Suprapubic skin (tissue), 4 donors: ENCODE measurements at places on chromosomes 1 and 21. TPM values are rescaled to one million over a fixed set of nuclear protein-coding genes. Genes with fewer than 3 reads are reported as not detected.

DNA sequence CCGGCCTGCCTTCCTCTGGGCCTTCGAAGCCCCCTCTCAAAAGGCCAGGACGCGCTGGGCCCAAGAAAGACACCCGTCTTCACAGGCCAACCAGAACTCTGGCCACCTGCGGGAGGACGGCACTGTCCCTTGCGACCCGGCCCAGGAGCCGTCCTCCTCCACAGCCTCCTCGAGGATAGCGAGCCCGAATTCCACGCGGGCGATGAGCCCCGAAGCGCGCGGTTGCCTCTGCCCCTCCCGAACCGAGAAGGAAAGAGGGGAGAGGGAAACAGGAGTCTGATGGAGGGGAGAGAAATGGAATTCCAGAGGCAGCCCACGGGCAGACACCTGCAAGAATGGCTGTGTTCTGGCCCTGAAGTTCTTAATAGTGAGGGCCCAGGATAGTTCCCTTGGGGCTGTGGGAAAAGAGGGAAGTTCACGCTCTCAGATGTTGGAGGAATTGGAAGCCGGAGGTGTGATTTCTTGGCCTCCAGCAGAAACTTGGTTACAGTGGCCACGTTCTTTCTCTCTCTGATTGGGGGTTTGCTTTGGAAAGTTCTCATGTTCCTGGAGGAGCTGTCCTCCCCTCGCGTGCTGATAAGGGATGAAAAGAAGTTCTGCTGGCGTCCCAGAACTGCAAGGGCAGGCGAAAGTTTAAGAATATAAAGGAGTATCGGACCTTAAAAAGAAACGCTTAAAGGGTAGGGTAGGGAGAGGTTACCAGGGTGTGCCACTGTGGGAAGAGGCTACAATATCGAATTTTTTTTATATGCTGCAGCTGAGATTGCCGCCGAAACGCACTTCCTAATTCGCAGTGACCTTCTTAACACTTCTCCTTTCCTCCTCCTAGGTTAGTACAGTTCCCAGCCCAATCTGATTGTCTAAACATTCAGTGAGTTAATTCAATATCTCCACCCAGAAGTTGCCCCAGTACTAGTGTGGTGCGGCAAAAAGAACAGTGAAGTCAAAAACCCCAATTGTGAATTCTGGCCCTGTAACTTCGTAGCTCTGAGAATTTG is 5.8 kb upstream of the SLC44A5 start:
- DNase-seq, result no peak

DNA sequence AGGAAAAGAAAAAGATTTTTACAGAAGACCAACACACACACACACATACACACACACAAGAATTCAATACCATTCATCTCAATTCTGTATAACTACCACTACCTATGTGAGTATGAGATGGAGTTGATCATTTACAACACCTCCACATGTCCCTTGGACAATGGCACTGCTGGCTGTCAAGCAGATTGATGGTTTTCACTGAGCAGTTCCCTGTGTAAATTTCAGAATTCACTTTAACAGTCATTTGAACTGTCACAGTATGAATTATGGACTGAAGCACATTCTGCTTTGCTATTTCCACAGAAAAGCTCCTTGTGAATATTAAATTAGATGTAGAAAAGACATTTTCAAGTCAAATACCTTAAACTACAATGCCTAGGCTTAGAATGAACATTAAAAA is 14.3 kb downstream of the KCNT2 start:
- no peak for DNase-seq

DNA sequence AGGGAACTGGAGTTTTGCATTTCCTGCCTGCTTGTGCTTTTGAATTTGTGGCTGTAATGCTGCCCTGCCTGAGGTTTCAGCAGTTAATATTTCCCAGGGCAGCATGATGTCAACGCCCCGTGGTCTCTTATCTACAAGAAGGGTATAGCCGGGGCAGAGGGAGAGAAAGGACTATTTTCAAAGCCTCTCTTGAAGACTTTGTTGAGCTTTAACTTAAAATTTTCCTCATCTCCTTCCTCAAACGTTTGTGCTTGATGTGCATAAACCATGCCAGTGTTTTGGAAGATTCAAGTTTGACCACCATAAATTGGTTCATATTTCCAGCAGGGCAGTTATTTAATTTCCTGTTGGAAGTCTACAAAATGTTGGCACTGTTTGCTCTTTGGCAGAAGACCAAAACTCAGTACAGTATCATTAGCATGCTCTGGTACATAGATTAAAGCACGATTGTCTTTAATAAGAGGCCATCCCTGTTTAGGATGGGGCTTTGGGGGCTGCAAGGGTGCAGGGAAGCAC is 43.4 kb downstream of the ROR1 start:
- DNase-seq, result no peak

DNA sequence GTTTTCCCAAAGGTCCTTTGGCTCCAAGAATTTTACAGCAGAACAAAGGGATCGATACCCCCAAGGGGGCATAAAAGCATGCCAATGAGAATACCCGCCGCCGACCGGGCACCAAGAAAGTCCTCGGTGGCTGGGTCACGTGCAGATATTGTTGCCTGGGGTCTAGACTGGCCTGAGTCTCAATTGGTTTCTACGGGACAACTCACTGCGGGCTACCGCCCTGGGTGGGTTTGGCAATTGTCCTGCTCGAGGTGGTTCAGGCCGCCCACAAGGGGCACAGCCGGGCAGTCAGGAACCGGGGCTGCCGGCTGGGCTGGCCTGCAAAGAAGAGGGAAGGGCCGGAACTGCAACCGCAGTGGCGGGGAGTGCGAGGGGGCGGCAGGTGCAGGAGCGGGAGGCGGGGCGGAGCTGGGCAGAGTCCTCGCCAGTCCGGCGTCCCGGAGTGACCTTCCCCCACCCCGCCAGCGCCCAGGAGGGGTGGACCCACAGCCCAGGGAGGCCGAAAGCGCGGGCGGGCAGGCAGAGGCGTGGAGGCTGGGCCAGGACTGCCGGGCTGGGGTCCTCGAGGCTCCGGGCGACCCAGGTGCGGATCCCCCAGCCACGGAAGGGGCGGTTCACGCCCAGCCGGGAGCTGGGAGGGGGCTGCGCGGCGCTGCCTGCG is 926 bp upstream of the ATP1B1 start:
- DNase-seq, result peak; percentile 80

DNA sequence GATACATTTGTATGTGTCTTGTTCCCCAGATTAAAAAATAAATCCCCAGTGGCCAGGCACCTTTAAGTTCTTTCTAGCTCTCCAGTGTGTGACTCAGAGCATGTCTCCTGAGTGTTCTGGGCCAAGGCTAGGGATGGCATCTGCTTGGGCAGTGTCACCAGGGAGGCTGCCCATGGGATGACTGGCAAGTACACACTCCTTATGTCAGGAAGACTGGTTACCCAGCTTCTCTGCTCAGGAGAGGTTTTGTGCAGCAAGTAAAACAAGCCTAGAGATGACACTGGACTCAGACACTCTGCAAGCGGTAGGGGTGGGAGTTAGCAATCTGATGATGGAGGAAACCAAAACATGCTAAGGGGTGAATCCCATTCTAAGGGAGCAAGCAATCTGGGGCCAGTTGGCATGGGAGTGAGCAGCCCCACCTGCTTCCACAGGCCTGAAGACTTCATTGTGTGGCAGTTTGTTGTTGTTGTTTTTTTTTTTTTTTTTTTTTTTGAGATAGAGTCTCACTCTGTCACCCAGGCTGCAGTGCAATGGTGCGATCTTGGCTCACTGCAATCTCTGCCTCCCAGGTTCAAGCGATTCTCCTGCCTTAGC is 137.1 kb downstream of the EDEM3 start:
- DNase-seq, result no peak

DNA sequence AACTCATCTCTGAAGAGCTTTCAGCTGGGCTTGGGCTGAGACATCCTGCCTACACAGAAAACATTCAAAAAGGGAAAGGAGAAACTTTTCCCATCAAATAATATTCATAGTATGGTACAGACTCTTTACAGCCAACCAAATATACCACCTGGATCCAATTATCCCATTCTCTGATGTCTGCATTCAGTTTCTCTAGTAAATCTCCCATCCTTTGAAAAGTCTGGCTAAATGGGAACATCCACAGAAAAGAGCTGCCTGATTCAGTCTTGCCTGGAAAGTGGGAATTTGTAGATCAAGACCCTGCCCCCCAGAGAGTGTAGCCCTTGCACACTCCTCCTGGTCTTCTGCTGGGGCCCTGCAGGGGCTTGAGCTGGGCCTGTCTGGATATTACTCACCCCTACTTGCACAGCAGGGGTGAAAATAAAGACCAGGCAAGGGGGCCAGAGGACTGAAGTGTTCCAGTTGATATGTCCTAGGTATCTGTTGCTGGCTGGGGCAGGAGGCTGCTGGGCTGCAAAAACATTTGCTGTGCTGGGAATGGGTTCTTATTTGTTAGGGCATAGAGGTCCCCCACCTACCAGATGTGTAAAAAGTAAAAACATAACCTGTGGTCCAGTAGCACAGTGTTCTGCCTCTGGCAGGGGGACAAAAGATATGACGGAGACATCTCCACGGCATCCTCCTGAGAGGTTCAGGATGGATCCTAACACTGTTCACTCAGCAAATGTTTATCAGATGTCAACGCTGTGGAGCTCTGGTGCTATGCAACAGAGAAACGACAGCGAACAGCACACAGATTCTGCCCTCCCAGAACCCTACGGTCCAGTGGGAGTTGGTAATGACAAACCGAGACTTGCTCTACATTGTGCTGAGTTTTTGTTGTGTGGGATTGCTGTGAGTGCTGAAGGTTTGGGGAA is 140.3 kb downstream of the PLXNA2 start:
- DNase-seq, result no peak

GRCh38 chr1:48017716-48018115 is 20.5 kb upstream of the TRABD2B start:
- no peak for DNase-seq

GRCh38 chr1:13760340-13760739 is 60.4 kb downstream of the PRDM2 start:
- DNase-seq, result no peak

DNA sequence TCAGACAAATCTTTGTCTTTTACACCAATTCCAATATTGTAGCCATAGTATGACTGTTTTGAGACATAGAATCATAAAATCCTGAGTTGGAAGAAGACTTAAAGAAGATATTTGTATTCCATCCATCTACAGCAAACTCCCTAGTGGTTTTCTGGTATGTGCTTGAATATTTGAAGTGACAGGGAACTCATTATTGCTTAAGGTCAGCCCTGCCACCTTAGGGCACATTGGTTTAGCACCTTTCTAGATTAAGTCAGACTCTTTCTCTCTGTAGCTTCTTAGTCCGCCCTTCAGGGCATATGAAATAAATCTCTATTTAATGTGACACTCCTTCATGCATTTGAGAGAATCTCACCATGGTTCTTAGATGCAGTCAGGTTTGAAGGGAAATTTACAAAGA is 49.8 kb downstream of the PTGER3 start:
- no peak for DNase-seq

The RXFP4 gene
- not detected for total RNA-seq

The TMPRSS3 gene
- total RNA-seq, result not detected

The ANGPTL1 gene
- total RNA-seq, result 11.2 TPM

The NOS1AP gene
- 3.6 TPM for total RNA-seq

The SLC22A15 gene
- 7.2 TPM for total RNA-seq

The PLCH2 gene
- total RNA-seq, result 324 TPM

The OR10Z1 gene
- total RNA-seq, result not detected

The DIRAS3 gene
- total RNA-seq, result 2.3 TPM

The LIN28A gene
- total RNA-seq, result not detected

The RAVER2 gene
- 15.7 TPM for total RNA-seq
